Gastrocnemius medialis (tissue), 4 donors: ENCODE measurements at places on chromosomes 7 and 10. TPM values are rescaled to one million over a fixed set of nuclear protein-coding genes. Genes with fewer than 3 reads are reported as not detected.

The SLC26A4 gene
- total RNA-seq = not detected

The TAS2R5 gene
- not detected for total RNA-seq

The ADAM22 gene
- total RNA-seq = 0.07 TPM

The HELLS gene
- total RNA-seq = 0.12 TPM

The ARHGAP19 gene
- 1.8 TPM for total RNA-seq

The GIMAP5 gene
- 13.5 TPM for total RNA-seq

GRCh38 chr7:70579397-70580097 is 552.4 kb upstream of the GALNT17 start:
- no peak overlapping the region for H3K27ac ChIP-seq
- H3K36me3 ChIP-seq = no peaks in the 10 kb centered on the region
- no peaks in the 10 kb centered on the region for H3K27me3 ChIP-seq
- H3K4me1 ChIP-seq = peaks cover 5% of the 10 kb centered on the region
- no peak overlapping the region for H3K4me3 ChIP-seq
- DNase-seq = no peak

DNA sequence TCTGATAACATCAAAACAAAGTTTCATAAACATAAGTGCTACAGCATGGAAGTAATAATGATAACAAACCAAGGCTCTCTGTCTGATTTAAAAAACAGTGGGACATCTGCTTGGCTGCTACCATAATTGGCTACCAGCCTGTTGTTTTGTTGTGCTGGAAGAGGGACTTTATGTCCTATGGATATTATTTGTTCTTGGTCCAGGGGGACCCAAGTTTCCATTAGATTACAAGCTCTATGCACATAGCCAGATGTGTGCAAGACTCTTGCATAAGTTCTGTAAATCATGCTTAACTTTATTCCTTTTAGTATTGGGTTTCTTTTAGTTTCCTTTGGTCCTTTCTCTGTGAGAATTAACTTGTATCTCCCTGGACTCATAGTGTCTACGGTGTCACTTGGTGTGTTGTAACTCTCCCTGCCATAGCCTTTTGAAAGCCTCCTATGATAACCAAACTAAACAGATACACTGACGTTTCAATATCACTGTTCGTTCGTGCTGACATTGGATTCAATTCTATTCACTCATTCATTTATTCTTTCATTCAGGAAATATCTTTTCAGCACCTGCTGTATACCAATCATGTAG is 41.4 kb upstream of the CD36 start:
- peak overlapping the region; percentile 82 for H3K27ac ChIP-seq
- H3K4me1 ChIP-seq = peaks cover 35% of the 10 kb centered on the region
- no peaks in the 10 kb centered on the region for H3K36me3 ChIP-seq
- peak; percentile 34 for DNase-seq
- no peaks in the 10 kb centered on the region for H3K27me3 ChIP-seq
